ENCODE measurements at places on chromosomes 7 and 10. TPM values are rescaled to one million over a fixed set of nuclear protein-coding genes. Genes with fewer than 3 reads are reported as not detected.

C10orf143 gene
- 0.43 TPM for total RNA-seq

TMEM229A gene
- total RNA-seq: not detected

BTBD16 gene
- not detected for total RNA-seq

SH2D4B gene
- 0.14 TPM for total RNA-seq

PPP1R17 gene
- not detected for total RNA-seq

CNPY1 gene
- total RNA-seq: not detected

UNCX gene
- not detected for total RNA-seq

CHPF2 gene
- 26.7 TPM for total RNA-seq

SNCG gene
- total RNA-seq: not detected

PDE6C gene
- not detected for total RNA-seq

ANLN gene
- 117 TPM for total RNA-seq

SFTPA1 gene
- not detected for total RNA-seq
